NCI-H510A (cell line): ENCODE measurements at places on chromosomes 11 and 22.

DNA sequence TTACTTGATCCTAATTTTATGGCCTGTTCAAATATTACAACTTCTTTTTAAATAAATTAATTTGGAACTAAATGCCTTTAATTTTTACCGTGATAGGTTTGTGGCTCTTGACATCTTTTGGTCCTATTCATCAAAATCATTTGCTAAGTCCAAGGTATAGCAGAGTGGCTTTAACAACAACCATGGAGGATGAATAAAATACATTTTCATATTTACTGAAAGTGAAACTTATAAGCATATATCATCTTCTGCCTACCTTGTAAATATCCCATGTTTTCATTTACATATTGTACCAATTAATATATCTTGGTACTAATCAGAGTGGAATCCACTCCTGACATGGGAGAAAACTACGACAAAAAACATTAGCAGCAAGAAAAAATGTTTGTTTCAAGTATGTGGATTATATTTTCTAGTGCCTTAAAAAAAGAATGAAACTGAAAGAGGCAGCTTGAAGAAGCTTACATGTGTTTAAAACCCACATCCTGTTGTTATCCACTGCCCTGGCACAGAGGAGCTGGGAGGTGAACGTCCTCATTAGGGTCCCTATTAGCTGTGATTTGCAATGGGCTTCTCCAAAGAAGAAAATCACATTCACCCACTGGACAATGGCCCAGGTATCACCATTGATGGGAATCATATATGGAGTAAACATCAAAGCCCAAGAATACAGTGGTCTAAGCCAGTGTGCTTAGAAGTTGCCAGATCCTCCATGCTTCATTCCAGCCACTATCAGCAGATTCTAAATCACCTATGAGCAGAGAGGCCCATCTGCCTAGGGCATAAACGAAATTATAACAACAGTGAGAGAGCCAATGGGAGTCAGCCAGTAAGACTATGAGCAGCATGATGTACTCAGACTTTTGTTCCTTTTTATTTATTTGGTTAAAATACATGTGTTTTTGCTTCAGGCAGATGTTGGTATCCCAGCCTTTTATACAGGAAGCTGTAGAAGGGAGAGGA, 84.7 kb downstream of the MAML2 start:
- DNase-seq: no peak

DNA sequence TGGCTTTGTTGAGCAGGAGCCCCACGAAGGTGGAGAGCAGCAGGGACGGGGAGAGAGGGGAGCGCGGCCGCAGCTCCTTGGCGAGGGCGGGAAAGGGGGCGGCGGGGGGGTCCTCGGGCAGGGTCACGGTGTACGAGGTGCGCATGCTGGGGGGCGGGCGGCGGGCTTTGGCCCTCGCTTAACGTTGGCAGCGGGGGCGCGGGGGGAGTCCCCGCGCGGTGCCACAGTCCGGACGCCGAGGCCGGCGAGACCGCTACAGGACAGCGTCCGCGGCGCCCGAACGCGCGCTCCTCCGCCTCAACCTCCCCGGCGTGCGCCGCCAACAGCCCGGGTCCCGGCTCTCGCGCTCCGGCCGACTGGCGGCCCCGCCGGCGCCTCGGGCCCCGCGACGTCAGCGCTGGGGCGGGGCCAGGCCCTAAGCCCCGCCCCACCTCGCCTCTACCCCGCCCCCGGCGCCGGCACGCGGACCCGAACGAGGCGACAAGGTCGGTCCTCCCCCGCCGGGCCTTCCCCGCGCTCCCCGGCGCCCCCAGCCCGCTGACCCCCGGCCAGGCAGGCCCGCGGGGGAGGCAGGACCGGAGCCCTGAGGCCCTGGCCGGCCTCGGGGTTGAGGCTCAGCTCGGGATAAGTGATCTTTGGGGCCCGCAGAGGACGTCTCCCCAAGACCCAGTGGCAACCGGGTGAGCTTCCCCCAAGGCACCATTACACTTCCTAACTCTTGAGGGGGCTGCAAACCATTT, 17.5 kb downstream of the USP2 start:
- no peak for DNase-seq

DNA sequence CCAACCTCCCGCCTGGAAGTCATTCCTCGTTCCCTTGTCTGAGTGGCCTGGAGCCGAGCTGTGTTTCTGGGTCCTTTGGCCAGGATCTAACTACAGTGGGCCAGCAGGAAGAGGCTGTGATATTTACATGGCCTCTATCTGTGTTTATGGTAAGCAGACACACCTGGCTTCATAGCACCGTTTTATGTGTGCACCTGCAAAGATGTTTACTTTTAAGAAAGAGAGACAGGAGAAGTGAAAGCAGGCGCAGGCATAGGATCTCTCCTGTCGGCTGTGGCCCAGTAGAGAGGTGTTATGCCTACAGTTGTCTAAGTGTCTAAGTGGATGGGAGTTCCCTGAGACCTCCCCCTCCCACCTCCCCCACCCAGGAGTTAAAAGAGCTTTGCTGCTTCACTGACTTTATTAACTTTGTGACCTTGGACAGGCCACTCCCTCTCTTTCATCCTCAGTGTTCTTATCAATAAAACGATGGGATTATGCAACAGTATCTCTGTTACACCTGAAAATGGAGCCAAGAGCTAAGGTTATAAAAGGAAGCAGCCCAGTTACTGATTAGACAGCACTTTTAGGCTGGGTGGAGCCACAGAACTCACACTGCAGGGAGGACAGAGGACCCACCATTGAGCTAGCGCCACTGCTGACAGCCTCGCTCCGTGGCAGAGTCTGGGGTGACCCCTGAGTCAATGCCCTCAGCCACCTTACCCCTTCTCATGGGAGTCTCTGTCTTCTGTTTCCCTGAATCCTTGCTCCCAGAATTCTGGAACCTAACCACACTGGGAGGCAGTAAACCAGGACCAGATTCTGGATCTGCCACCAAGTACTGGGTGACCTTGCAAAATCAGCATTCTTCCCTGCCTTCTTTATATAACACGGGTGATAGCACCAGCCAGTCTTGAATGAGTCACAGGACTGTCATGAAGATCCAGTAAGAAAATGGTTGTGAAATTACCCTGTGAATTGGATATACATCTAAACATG, 22.0 kb downstream of the ST14 start:
- DNase-seq: peak; percentile 95

DNA sequence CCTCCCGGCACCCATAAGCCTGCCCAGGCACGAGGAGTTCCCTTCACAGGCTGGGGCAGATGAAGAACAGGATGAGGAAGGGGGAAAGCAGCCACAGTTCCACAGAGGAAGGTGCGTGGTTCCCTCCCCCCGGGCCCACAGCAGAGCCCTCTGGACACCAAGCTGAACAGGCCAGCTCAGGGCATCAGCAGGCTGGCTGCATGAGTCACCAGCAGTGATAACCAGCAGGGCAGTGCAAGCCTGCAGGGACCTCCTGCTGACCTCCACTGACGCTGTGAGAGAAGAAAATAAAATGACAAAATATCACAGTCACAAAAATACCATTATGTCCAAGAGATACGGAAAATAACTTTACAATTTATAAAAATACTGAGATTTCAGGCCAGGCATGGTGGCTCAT, 11.5 kb downstream of the RTL6 start:
- no peak for DNase-seq

GRCh38 chr11:58286249-58286648, 18.2 kb upstream of the OR10W1 start:
- DNase-seq: no peak

GRCh38 chr11:1292644-1293618, 16.5 kb downstream of the TOLLIP start:
- no peak for DNase-seq

DNA sequence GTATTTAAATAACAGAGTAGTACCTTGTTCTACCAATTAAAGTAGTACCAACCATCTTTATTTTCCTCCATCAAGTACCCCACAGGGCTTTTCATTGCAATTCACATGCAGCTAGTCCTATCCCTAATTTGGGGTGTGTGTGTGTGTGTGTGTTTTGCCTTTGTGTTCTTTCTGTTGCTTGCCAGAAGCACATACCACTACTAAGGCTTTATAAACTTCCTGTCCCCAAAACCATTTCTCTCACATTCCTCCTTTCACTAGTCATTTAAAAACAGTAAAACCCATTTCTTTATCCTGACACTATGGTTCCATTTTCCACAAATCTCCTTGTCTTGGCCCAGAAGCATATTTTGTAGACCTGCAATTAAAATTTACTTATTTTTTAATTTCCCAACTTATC, 54.6 kb downstream of the SLC36A4 start:
- no peak for DNase-seq

DNA sequence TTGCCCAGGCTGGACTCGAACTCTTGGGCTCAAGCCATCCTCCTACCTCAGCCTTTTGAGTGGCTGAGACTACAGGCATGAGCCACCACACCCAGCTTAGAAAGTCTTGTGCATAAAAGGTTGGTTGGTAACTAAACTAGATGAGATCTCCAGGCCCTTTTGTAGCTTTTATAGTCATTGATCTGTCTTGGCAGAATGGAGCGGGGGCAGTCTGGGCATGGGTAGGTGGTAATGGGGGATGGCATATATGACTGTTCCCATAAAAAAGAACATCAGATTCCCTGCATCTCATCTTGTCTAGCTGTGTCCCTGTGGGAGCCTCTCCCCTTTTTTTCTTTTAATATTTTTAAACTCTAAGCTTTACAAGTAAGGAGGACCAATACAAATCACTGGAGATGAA, 30.2 kb downstream of the ABCC8 start:
- DNase-seq: no peak

DNA sequence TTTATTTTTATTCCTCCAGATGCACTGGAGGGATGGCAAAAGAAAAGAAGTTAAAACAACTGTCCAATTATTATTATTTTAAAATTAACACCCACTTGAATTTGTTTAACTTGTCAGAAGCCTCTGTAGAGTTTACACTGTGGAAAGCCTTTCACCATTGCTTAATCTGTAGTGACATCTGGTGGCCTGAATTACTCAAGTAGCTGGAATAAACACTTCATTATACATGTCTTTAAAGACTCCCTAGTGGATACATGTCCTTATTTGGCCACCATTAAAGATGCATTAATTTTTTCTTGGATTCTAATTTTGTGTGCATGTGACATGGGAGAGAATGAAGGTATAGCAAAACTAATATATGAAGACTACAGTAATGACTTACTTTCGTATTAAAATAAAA, 1496.5 kb downstream of the FAM181B start:
- peak; percentile 8 for DNase-seq

DNA sequence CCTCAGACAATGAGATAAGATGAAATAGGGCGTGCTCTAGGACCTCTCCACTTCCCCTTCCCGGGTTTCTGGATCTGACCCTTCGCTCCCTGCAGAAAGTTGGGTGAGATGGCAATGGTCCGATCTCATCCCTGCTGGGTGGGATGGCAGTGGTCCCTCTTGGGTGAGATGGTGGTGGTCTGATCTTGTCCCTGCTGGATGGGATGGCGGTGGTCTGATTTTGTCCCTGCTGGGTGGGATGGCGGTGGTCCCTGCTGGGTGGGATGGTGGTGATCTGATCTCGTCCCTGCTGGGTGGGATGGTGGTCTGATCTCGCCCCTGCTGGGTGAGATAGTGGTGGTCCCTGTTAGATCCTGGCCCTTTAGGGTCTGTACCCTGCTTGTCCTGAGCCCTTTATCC, 21.3 kb downstream of the ST14 start:
- peak; percentile 38 for DNase-seq

DNA sequence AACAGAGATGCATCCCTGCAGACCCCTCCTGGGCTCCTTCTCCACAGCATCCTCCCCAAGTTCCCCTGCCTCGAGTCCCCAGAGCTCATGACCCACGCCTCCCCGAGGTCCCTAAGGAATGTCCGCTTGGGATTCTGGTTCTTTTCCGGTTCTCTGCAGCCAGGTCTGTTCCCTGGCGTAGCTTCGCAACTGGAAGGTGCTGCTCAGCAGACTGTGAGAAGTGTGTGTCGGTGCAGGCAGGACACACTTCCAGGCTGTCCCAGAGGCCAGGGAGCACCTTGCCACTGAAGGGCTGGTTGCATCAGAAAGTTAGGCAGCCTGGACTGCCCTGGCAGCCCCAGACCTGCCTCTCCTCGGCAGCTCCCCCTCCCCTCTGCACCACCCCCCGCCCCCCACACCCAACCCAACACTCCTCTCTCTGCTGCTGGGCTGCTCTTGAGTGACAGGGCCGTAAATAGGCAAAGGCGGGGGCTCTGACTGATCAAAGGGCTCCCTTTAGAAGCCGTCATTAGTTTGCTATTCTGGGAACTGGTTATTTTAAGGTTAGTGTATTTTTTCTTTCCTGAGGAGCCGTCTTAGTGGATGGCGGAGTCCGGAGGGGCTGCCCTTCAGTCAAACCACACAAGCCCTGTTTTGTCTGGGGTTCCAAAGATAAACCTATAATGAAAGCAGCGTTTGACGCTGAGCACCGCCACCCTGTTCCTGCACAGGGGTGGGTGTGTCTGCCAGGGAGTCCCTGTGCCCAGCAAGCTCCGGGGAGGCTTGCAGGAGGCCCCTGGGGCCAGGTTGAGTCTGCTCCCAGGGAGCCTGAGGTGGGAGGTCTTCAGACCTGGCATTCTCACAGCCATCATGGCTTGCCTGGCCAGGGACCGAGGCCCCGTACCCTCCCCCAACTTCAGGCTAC, 88.6 kb upstream of the KCNQ1OT1 start:
- no peak for DNase-seq

DNA sequence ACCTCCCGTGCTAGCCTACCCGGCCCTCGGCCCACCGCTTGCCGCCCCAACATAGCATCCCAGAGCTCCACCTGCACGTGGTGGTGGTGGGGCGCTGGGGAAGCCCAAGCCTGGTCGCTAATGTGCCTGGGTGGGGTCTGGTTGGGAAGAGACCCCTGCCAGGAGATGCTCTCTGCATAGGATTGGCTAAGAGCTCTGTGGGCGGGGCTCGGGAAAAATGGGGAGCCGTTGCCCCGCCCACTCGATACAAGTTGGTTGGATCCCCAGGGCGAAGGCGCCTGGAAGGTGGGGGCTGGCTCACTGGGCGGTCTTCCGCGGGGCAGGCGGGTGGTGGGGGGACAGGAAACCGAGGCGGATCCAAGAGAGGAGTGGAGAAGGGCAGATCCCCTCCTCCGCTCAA, 7.6 kb downstream of the LRRC10B start:
- no peak for DNase-seq

GRCh38 chr11:134640971-134641968, 229.2 kb upstream of the B3GAT1 start:
- no peak for DNase-seq

DNA sequence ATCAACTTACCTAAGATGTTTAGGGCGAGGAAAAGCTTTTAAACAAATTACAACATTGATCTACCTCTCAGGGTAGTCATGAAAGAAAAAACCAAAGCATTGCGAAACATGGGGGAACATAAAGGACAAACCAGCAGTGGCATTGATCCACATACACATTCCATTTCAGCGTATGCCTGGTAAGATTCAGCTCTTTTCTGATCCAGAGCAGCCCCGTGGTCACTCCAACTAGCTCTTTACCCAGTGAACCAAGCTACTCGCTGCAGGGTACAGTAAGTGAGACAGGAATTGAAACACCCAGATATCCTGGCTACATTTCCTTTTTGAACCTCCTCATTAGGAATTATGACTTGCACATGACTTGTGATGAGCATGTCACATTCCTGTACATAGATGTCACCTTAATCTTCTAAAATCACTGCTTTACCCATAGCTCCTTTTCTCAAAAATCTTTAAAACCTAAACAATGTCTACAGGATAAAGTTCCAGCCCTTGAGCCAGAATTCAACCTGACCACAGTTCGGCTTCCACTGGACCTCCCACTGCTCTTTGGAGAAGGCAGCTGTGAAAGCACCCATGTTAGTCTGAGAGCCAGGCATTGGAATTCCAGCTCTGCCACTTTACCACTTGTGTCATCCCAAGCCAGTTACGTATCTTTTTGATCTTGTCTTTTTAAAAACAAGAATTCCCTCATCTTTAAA, 42.9 kb upstream of the AKIP1 start:
- no peak for DNase-seq

GRCh38 chr11:518463-519202, 11.6 kb upstream of the RNH1 start:
- no peak for DNase-seq

- DNase-seq: no peak
Measured at GRCh38 chr22:35621451-35621850, 4.3 kb upstream of the MB start.
